ENCODE measurements at places on chromosomes 6 and 20.
A peak's percentile ranks its signal among the peaks of the same experiment; 100 is the strongest.

DNA sequence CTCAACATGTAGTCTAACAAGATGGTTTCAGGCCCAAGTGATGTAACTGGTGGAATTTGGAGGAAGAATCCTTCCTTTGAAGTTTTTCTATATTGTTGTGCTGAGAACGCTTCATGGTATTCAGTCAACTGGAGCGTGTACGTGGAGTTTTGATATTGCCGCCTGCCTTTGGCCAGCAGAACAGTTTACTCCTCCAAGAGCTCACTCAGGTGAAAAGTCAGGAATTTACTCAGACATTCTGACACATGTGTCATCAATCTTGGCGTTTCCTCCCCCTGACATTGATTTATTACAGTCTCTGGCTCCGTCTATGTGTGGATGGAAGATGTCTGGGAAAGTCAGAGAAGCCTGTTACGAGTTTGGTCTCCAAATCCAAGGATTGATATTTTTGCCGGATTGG is 19.0 kb upstream of the TGM2 start:
- no peak for DNase-seq

- DNase-seq: peak; percentile 90
These were observed at the start of gene HLA-DMA for GRCh38 chr6:32952817-32953739. Gene HLA-DMA (minus strand): TSS chr6:32953097. CDS start chr6:32953036, 61 bp downstream.

GRCh38 chr6:36028877-36029324 is 1.3 kb downstream of the MAPK14 start:
- peak; percentile 83 for DNase-seq

- DNase-seq: no peak
These were observed 99.7 kb upstream of the HIVEP1 start for GRCh38 chr6:11912420-11912819.

- no peak for DNase-seq
These were observed 37.7 kb downstream of the C6orf132 start for GRCh38 chr6:42104804-42105125.

DNA sequence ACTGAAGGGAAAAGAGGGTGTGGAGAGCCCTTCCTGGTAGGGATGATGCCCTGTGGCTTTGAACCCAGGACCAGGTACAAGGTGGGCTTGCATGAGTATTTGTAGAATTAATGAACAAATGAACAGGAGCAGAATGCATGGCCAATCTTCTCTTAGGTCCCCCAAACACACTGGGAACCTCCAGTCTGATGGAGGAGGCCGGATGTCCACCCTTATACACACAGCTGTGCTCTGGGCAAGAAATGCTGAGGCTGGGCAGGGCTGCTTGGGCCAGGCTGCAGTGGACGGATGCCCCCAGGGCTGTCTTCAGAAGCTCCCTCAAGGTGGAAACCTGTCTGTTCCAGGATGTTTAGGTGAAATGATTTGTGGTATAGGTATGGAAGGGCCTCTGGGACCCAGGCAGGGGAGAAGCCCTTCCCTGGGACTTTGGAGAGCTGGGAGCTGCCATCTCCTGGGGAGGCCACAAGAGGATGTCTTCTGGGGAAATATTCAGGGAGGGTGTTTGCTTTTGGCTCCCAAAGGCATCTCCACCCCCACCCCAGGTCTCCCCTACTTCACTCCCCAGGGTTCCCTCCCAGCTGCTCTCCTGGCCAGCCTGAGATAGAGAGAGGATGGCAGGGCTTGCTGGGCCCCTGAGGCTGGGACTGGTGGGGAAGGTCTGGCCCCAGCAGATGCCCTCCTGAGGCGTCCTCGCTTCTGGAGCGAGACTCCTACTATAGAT is 23.3 kb downstream of the VEGFA start:
- no peak for DNase-seq

DNA sequence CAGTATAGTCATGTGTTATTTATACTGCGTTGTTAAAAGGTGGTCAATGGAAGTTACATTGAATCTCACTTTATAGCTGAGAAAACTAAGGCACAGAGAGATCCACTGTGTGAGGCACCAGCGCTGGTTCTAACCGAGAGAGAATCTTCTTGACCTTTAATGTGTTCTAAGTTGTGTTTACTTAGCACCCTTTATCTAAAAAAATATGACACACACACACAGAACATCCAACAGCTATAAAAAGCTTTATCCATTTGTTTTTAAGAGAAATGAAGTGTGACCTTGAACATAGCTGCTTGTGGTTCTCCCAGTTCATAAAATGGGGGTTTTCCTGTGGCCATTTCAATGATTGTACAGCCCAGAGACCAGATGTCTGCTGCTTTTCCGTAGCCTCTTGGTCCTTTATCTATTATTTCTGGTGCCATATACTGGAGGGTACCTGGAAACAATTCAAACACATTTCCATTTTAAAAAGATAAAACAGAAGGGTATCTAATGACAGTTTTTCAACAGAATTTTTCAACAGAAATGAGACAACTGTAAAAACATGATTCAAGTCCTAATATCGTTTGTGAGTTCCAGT is 54.8 kb upstream of the MAP7 start:
- no peak for DNase-seq

DNA sequence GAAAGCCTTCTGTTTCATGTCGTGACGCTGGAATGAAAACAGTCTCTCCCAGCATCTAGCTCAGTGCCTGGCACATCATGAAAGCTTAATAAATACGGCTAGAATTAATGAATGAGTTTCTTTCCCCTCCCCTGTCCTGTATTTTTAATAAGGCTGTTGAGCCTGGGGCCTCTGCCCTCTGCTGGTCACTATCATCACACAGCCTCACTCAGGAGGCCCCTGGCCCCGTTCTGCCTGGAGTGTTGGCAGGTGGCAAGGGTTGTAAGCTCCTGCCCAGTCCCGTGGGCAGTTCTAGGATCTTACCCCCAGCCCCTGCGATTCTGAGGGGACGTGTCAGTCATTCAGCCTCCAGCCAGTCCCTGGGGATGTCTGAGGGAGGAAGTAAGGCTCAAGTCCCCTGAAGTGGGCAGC is 41.4 kb downstream of the PHACTR3 start:
- DNase-seq: no peak

DNA sequence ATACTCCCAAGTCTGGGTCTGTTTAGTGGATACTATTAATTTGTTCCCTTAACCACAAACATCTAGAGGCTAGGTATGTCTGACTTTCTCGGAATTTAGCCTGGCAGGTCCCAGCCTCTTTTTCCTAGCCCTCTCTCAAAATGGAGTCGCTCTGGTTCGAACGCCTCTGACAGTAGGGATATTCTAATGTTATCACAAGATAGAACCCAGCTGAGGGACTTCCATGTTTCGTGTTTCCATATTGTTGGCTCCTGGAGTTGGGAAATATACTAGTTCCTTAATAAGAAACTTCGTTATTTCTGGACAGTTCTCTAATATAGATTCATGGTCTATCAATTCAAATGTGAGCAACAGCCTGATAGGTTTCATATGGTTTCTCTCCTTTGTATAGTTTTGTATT is 16.4 kb downstream of the CYB5R4 start:
- no peak for DNase-seq

- no peak for DNase-seq
These were observed 93.9 kb downstream of the CD2AP start for GRCh38 chr6:47571488-47571887.

DNA sequence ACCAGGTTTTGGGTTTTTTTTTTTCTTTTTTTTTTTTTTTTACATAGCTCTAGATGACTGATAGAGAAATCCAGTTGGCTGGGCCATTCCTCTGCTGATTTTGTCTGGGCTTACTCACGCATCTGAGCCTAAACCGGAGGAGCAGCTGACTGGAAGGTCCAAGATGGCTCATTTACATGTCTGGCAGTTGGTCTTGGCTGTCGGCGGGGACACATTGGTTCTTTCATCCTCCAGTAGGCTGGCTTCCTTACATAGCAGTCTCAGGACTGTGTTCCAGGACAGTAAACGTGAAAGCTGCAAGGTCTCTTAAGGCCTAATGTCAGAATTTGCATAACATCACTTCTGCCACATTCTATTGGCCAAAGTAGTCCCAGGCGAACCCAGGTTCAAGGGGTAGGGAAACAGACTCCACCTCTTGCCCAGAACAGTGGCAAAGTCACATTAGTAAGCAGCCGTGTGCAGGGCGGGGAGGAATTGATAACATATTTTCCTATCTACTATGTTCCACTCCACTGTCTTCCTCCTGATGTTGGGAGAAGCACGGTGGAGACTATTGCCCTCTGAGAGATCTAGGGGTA is 87.0 kb downstream of the CDH22 start:
- no peak for DNase-seq

DNA sequence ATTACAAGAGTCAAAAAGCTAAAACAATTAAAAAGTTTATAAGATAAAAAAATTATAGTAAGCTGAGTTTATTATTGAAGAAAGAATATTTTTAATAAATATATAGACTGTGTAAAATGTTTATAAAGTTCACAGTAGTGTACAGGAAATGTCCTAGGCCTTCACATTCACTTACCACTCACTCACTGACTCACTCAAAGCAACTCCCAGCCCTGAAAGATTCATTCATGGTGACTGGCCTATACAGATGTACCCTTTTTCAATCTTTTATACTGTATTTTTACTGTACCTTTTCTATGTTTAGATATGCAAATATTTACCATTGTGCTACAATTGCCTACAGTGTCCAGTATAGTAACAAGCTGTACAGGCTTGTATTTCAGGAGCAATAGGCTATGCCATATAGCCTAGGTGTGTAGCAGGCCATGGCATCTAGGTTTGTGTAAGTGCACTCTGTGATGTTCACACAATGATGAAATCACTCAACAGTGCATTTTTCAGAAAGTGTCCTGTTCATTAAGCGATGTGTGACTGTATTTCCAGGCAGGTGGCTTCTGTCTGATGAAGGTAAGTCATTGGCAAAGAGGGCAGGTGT is 130.2 kb downstream of the BTBD3 start:
- DNase-seq: no peak

DNA sequence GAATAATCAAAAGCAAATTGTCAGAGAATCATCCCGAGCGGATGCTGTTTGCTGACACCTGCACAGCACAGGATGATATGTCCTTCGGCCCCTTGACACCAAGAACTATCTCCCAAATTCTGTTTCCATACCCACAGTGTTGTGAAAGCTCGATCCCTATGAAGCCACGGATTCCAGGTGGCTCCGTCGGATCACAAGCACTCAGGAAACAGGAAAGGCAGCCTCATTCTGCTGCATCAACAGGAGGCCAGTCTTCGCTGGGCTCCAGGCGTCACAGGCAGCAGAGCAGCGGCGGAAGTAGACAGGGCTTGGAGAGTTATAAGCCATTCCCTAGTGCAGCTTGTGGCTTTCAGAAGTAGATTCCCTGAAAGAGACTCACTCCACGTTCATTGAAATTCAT is 342.3 kb downstream of the C6orf118 start:
- DNase-seq: no peak

DNA sequence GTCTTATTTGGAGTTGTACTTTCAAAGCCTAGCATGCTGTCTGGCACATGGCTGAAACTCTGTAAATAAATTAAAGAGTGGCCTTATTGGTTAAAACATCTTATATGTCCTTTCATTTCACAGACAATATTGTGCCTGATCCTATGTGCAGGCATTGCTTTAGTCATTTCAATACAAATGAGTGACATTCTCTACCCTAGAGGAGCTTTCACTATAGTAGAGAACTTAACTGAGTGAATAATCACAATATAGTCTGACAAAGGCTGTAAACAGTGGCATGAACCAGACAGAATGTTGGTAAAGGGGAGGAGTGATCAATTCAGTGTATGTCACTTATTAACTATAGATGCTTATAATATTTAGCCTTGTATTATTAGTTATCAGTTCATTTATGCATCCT is 481.8 kb downstream of the TFAP2B start:
- no peak for DNase-seq

DNA sequence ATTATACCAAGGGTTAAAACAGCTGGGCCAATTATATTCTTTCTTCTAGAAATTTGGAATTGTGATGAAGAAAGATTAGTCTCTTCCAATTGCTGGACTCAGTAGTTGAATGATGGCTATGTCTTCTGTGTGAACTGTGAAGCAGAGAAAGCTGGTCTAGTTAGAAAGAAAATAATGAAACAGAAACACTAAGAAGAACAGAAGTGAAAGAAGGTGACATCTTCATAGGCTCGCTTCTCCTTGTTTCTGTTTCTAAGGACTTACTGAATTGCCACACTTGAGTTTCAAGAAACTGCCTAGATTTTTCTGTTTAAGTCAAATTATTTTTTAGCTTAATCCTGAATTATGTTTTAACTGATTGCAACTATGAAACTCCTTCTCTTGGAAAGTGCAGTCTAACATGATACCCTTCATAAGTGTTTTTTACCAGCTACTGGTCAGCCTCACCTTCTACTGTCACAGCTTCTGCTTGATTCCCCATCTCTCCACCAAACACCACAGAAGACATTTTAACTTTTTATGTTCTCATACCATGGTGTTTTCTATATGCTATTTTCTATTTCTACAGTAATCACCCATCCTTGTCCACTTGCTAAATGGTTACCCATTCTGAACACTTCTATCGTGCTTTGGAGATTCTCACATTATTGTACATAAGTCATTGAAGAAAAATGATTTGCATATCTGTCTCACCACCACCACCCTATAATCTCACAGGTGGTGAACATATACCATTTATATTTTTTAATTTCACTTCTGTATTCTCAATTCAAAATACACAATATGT is 268.8 kb downstream of the GRIK2 start:
- DNase-seq: no peak

DNA sequence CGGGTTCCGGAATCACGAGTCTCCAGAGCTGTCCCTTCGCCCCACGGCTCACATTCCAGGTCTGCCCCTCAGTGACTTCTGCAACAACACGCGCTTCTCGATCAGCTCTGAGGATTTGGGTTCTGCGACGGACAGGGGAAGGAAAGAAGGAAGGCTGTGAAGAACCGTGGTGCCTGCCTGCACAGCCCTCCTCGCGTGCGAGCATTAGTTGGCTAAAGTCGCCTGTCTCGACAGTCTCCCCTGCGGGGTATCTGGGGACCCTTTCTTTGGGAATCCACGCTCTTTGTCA is 23.1 kb downstream of the VPS52 start:
- peak; percentile 19 for DNase-seq

DNA sequence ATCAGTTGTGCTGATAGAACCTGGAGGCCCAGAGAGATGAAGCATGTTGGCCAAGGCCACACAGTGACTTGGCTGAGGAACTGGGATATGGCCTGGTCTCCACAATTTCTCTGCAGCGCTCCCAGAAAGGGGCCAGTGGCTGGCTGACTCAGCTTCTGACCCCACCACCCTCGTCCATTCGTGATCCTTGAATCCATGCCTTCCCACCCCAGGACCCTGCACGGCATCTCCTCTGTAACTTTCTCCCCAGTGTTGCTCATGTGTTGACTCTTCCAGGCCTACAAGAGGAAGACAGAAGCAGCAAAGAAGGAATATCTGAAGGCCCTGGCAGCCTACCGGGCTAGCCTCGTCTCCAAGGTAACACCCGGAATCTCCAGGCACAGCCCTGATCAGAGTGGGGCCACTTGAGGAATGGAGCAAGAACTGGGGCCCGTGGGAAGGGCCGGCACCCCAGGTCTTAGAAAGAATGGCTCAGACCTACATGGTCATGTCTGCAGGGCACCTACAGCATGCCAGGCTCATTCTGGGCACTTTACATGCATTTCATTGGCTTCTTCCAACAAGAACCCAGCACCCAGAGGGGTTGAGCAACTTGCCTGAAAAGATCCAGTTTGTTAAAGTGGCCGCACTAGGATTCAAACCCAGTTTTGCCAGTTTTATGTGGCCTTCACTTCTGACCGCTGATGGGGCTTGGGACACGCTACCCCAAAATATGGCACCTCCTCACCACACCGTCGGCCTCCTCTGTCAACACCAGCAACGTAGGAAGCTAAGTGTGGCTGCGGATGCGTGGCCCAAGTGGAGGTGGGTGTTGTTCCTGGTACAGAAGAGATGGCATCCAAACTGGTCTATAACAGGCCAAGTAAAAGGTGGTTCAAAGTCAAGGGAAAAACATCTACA is 122.2 kb downstream of the JPH2 start:
- DNase-seq: no peak

Data from CD4-positive, alpha-beta T cell treated with Interleukin-15 for 4 hours (primary cell).